Myocyte (in vitro differentiated cells): ENCODE measurements at places on chromosomes 7 and 10. TPM values are rescaled to one million over a fixed set of nuclear protein-coding genes. Genes with fewer than 3 reads are reported as not detected.

GSAP gene
- 12.2 and 16.6 TPM in 2 replicates for total RNA-seq

CYP2E1 gene
- 0.45 and 1.1 TPM in 2 replicates for total RNA-seq

METTL2B gene
- total RNA-seq: 54.5 and 63.3 TPM in 2 replicates

STEAP1B gene
- 0.99 TPM in 1 of 2 replicates, not detected in the other for total RNA-seq

CADPS2 gene
- total RNA-seq: 0.80 and 0.88 TPM in 2 replicates

ZFYVE27 gene
- total RNA-seq: 25.5 and 30.5 TPM in 2 replicates

HMX2 gene
- total RNA-seq: not detected in 2 replicates

TMEM273 gene
- total RNA-seq: 0.32 TPM in 1 of 2 replicates, not detected in the other

CELF2 gene
- 71.0 and 77.0 TPM in 2 replicates for total RNA-seq

TMEM176B gene
- total RNA-seq: not detected in 2 replicates

GPR26 gene
- total RNA-seq: not detected in 2 replicates

OR2A5 gene
- not detected in 2 replicates for total RNA-seq

NUTM2B gene
- 0.21 and 0.36 TPM in 2 replicates for total RNA-seq

CPEB3 gene
- 3.9 and 8.6 TPM in 2 replicates for total RNA-seq

- no peak for DNase-seq
Measured at GRCh38 chr7:90266808-90267207, 21.8 kb downstream of the CFAP69 start.

- DNase-seq: peak; percentile 11
Measured at GRCh38 chr10:51964630-51965029, 265.2 kb upstream of the CSTF2T start.

- peak; percentile 9 for DNase-seq
Measured at GRCh38 chr10:116408719-116409118, 18.9 kb upstream of the PNLIPRP3 start.

DNA sequence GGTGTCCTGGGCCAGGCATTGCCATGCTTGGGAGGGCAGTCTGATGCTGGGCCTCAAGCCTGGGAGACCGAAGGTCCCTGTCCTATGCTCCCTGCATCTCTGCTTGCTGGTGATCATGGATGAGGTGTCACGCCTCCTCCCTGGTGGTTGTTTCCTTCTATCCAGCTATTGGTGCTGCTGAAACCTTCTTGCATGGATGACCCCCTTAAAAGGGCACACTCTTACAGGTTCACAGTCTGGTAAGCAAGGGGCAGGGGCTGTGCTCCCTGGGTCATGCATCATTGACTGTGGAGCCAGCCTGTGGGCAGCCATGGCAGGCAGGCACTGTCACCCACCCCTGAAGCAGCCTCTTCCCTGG lies 36.8 kb upstream of the SLC29A3 start:
- DNase-seq: no peak

GRCh38 chr10:95312986-95313495 lies 22.2 kb upstream of the PDLIM1 start:
- no peak for DNase-seq

- no peak for DNase-seq
Measured at GRCh38 chr7:132453826-132454225, 122.4 kb downstream of the PLXNA4 start.

GRCh38 chr7:4233621-4234497 lies 448.2 kb upstream of the FOXK1 start:
- no peak for DNase-seq

- no peak for DNase-seq
Measured at GRCh38 chr10:11527691-11528255, 83.7 kb downstream of the USP6NL start.

DNA sequence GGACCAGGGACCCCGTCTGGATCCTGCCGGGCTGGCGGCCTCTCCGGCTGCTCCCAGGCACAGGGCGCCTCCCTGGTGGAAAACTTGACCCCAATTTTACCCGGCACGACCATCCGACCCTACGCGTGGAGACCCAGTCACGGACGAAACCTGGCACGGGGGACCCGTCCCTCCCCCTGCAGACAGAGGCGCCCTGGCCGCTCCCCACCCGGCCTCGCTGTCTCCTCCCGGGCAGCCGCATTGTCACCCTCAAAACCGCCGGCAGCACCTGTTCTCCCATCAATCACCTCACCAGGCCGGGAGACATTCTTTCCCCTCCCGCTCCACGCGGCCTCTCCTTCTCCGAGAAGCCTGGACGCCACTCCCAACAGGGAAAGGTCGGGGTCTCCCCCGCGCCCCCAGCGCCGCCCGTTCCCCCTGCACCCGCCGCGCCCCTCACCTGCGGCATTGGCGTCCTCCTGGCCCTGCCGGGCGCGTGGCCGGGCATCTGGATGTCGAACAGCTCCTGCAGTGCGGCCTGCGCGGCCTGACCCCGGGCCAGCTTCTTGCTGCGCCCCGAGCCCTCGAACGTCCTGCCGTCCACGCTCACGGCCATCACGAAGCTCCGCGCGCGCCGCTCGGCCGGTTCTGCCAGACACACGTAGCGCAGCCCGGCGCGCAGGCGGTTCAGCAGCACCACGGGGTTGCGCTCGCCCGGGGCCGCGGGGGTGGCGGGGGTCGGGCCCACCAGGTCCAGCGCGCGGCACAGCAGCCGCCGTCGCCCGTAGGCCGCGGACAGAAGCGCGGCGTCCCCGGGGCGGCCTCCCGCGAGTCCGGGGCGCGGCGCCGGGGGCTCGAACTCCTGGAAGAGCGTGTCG lies 306.6 kb downstream of the WDR37 start:
- DNase-seq: no peak

DNA sequence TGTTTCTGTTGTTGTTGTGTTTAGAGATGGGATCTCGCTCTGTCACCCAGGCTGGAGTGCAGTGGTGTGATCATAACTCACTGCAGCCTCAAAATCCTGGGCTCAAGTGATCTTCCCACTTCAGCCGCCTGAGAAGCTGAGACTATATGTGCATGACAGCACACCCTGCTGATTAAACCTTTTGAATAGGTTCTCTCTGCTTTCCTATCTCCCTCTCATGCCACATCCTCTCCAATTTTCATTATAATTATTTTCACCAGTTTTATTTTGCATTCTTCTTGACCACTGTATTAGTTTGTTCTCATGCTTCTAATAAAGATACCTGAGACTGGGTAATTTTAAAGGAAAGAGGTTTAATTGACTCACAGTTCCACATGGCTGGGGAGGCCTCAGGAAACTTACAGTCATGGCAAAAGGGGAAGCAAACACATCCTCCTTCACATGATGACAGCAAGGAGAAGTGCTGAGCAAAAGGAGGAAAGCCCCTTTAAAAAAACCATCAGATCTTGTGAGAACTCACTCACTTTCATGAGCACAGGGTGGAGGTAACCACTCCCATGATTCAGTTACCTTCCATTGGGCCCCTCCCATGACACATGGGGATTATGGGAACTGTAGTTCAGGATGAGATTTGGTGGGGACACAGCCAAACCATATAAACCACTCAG lies 12.9 kb downstream of the AGK start:
- no peak for DNase-seq

GRCh38 chr7:108455998-108456677 lies at the start of gene NRCAM:
Gene NRCAM, minus strand, starts transcription at chr7:108456436. Its CDS starts 216,372 bp downstream, at chr7:108240064.
- DNase-seq: peak; percentile 73

DNA sequence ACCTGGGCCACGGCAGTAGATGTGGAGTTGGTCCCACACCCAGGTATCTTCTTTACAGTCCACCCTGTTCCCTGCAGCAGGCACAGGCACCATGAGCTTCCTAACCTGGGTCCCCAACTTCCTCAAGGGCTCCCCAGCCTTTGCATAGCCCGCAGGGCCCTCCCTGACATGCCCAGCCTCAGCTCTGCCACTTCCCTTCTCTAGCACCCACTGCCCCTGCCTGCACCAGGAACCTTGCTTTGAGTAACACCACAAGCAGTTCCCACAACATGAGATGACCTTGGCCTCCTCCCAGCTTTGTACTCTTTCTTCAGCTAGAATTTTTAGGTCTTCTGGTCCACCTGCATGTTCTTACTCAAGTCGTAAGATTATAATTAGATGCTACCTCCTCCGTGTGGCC lies 92.2 kb upstream of the ZPBP start:
- no peak for DNase-seq

DNA sequence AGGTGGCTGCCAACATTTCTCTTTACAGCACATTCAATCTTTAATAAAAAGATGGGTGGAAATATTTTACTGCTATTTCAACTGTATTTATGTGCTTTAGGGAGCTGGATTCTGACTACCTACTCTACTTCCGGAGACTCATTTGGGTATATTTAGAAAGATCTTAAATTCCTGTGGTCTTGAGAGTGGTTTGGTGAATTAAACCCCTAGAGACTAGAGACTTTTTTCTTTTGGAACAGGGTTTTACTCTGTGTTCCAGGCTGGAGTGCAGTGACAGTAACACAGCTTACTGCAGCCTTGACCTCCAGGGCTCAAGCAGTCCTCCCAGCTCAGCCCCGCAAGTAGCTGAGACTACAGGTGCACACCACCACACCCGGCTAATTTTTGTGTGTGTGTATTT lies 79.0 kb upstream of the HABP2 start:
- DNase-seq: peak; percentile 13

DNA sequence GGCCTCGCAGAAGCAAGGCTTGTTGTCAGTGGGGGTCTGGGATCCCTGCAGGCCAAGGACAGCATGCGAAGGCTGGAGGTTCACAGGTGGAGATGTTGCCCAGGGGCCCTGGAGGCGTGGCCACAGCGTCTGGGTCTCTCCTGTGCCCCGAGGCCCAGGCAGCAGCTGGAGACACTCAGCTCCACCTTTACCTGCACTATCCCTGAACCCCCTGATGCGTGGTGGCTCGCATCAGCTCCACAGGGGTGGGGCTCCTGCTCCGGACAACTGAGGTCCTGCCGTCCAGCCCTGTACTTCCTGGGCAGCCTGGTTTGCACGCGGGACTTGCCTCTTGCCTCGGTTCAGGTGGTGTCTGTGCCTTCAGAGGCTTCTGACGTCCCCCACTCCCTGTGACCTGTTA lies 54.6 kb upstream of the ZNF32 start:
- no peak for DNase-seq

DNA sequence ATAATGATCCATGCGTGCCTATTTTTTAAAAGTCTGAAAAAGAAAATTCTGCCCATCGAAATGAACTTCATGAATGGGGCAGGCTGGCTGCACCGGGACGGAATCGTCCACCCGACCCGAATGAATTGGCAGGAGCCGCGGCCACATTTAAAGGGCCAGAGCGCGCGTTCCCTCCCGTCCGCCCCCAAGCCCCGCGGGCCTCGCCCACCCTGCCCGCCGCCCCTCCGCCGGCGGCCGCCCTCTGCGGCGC lies 319 bp upstream of the GATA3 start:
- DNase-seq: peak; percentile 24

DNA sequence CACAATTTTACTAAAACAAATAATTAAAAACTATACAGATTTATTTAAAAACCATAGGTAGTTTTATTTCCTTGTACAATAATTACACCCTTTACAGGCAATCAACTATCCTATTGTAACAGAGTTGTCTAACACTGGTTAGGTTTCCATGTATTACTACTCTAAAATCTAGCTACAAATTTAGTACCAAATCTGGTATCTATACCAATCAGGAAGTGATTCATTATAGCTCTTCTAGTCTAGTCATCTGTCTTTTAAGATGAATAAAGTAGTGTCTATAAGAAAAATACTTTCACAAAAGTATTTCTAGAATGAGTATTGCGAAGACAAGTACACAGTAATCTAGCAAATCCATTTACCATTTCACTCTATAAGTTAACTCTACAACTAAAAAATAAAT lies 16.9 kb downstream of the ZNF800 start:
- DNase-seq: no peak

GRCh38 chr7:51316262-51316665 lies 345 bp downstream of the COBL start:
- DNase-seq: peak; percentile 57

DNA sequence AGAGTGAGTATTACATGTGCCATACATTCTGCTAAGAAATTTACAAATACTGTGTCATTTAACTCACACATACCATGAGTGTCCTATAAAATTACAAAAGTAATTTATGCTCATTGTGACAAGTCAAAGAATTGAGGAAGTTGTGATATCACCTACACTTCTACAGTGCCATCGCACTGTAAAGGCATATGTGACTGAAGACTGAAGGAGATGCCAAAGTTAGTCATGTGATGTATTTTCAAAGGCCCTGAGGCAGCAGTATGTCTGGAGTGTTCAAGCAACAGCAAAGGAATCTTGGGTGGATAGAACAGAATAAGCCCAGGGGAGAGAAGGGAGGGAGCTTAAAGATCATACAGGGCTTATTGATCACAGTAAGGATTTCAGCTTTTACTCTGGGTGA lies 176.8 kb downstream of the WNT2 start:
- no peak for DNase-seq

- no peak for DNase-seq
Measured at GRCh38 chr7:67843001-67843565, 846.5 kb downstream of the TYW1 start.

- DNase-seq: no peak
Measured at GRCh38 chr7:45066409-45066808, 22.4 kb downstream of the NACAD start.

GRCh38 chr10:75377869-75378268 lies 23.7 kb downstream of the ZNF503 start:
- DNase-seq: no peak

DNA sequence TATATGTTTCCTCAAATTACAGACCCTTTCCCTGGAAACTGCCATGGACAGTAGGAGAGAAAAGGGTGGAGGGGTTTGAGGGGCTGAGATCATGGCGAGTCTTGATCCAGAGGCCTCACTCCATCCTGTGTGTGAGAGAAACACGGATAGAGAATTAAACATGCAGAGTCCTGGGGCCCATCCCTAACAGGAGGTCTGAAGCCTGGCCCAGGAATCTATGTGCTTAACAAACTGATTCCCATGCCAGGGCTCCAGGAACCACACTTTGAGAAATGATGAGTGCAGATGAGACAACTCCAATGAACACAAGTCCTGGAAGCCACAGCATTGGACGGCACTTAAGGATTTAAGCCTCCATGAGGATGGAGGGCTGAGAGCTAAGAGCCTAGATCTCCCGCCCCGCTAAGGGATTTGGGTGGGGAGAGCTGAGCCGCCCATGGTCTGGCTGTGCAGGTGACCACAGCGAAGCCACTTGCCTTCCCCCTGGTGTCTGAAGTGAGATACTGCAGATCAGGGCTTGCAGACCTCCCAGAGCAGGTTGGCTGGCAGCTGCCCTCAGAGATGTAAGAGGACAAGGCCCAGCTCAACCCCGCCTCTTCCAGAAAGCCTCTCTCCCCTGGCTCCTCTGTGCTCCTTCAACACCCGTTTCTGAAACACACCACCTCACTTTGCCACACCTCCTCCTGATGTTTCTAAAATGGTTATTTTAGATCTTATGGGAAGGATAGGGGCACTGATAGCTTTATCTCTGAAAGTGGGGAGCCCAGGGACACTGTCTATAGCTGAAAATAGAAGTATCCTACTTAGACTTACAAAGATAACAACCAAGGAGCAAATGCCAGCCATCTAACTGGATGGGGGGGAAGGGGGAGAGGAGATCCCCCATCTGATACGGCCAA lies 24.8 kb upstream of the EIF5AL1 start:
- DNase-seq: peak; percentile 77

DNA sequence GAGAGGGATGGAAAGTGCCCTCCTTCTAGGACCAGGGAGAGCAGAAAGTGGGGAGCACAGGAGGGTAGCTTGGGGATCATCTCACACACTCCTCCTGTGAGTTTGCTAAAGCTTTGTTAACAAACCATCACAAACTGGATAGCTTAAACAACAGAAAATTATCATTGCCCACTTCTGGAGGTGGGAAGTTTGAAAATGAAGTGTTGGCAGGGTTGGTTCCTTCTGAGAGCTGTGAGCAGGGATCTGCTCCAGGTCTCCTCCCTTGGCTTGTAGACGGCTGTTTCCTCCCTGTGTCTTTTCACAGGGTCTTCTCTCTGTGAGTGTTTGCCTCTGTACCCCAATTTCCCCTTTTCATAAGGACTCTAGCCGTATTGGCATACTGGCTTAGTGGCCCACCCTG lies 32.0 kb upstream of the CXCL12 start:
- no peak for DNase-seq
